ENCODE measurements at places on chromosomes 4 and X.

GRCh38 chr4:148447681-148448080 is 5.5 kb upstream of the NR3C2 start:
- peak; percentile 65 for DNase-seq

- no peak for DNase-seq
Measured at GRCh38 chr4:7777871-7778509, 161.7 kb downstream of the AFAP1 start.

GRCh38 chrX:121160987-121161386 is 113.6 kb downstream of the GLUD2 start:
- no peak for DNase-seq

GRCh38 chrX:147958291-147958690 is 22.8 kb upstream of the FMR1NB start:
- DNase-seq, result no peak

GRCh38 chrX:12446342-12447075 is 308.2 kb downstream of the FRMPD4 start:
- DNase-seq, result no peak

DNA sequence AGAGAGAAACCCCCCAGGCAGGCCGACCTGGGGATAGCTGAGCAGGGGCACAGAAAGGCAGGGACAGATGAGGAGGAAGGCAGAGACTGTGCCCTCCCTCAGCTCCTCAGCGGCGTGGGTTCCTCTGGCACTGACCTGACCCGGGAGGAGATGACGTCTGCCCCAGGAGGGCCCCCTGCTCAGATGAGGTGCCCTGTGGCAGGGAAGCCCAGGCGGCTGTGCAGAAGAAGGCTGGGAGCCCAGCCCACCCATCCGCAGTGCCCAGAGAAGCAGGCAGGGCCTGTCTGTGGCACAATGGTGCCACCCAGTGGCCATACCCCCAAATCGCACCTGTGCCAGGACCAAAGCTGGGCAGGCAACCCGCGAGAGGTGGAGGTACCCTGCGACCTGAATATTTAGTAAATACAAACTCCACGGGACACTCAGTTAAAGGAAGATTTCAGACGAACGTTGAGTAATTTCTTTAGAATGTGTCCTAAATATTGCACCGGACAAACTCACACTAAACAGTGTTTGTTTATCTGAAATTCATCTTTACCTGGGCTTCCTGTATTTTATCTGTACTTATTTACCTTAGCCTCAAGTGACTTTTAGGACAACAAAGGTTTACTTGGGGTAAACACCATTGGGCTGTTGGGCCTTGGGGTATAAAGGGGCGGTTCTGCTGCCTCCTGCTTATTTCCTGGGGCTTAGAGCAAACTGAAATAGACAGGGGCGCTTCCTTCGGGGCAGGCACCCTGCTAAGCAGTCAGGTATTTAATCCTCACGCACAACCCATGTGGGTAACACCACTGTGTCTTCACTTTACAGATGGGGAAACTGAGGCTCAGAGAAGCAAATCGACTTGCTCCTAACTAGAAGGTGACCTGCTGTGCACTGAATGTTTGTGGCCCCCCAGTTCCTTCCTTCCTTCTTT is 46.5 kb upstream of the HMX1 start:
- DNase-seq, result no peak

- DNase-seq, result no peak
Measured at GRCh38 chr4:41331224-41331623, 74.5 kb downstream of the UCHL1 start.

DNA sequence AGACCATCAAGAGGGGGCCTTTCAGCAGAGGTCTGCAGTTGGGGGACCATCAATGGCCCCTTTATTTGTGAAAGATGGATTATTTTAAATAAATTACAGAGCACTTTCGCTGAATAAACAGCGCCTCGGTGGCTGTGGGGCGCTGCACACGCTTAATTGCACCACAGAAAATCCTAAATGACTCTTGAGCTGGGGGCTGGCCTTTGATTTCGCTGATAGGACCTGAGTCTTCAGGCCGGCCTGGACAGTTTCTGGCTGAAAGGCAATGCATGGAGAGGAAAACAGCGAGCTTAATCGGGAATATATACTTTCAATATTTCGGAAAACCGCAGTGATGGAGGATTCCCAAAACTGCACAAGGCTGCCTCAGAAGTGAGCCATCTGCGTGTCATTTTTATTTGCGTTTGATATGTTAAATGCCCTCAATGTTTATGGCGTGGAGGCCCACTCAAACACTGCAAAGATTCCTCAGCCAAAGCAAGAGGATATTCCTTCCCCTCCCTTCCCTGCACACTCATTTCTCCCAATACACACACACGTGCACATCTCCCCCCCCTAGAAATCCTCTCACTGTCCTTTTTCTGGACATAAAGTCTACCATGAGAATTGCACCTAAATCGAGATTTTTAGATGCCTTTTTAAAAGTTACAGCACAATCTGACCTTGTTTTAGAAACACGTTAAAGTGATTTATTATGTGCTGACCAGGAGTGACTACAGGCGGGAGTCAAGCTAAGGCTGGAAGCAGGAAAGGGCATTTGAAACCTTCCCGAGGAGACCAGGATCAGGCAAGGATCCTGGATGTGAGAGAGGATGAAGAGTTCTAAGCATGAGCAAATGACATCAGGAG is 340.7 kb downstream of the RAB28 start:
- no peak for DNase-seq

- no peak for DNase-seq
Measured at GRCh38 chr4:145613566-145614232, 5.5 kb upstream of the MMAA start.

GRCh38 chr4:154574311-154574710 is 11.5 kb downstream of the FGB start:
- no peak for DNase-seq

GRCh38 chrX:40244980-40245379 is 147.2 kb upstream of the BCOR start:
- no peak for DNase-seq

GRCh38 chrX:132375941-132376340 is 112.9 kb downstream of the MBNL3 start:
- DNase-seq, result no peak

DNA sequence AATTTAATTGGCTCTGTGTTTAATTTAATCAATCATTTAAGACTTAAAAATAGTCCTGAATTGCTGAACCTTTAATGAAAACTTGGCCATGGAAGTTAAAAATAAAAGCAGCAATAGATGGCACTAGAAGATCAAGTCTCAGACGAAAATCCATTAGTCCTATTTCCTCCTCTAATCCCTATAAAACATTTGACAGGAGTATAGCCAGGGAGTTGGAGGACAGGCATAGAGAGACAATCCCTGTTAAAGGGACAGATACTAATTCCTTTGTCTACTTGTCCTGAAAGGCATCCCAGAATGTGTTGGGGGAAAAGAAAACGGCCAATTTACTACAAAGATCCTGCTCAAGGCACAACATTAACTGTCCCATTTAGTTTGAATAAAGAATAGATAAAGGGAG is 276.3 kb upstream of the TACR3 start:
- DNase-seq, result no peak

DNA sequence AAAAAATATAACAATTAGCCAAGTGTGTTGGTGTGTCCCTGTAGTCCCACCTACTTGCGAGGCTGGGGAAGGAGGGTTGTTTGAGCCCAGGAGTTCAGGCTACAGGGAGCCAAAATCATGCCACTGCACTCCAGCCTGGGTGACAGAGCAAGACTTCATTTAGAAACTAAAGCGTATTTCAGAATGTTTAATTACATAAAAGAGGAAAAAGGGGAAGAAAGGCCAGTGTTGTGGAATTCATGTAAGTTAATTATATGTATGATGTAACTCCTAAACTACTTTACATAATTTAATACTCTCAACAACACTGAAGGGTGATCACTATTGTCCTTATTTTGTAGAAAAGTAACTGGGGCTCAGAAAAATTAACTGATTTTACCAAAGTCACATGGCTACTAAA is 67.2 kb upstream of the HOPX start:
- no peak for DNase-seq

DNA sequence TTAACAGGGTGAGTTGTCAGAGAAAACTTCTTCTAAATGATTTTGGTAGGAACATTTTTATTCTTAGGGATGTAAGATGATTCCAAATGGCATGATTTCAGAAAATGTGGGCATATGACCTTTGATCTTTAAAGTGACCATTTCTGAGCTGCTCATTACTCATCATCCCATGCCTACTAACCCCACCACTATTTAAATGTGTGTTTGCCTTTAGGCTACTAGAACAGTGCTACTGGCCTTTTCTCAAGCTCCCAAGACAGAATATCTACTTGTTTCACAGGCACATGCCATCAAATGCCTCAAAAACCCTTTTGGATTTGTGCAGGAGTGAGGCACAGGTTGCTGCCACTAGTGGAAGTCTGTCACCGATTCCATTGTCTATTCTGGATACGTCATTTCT is 428.2 kb downstream of the ADAM29 start:
- DNase-seq, result no peak

- peak; percentile 14 for DNase-seq
Measured at GRCh38 chrX:17590892-17591740, 146.2 kb upstream of the SCML1 start.

DNA sequence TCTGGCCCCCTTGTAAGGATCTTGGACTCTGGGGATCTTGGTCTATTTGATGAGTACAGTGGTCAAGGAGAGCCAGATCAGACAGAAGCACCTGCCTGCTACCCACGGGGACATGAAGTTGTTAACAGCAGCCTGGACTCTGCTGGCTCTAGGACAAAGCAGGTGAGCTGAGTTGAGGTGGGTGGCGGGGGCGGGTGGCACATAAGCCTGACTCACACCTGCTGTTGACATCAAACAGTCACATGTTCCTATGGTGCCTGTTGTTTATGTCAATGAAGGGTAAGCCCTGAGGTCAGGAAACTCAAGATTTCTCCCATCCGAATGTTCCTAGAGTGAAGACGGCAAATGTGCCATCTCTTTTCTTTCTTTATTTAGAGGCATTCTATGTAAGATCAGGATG is 50.1 kb upstream of the CLNK start:
- DNase-seq, result no peak

- no peak for DNase-seq
Measured at GRCh38 chr4:94957030-94957429, 199.3 kb downstream of the BMPR1B start.

- DNase-seq, result no peak
Measured at GRCh38 chrX:14873676-14874049, 442 bp downstream of the MOSPD2 start.

GRCh38 chr4:125280892-125281403 is 33.8 kb upstream of the FAT4 start:
- DNase-seq, result no peak

DNA sequence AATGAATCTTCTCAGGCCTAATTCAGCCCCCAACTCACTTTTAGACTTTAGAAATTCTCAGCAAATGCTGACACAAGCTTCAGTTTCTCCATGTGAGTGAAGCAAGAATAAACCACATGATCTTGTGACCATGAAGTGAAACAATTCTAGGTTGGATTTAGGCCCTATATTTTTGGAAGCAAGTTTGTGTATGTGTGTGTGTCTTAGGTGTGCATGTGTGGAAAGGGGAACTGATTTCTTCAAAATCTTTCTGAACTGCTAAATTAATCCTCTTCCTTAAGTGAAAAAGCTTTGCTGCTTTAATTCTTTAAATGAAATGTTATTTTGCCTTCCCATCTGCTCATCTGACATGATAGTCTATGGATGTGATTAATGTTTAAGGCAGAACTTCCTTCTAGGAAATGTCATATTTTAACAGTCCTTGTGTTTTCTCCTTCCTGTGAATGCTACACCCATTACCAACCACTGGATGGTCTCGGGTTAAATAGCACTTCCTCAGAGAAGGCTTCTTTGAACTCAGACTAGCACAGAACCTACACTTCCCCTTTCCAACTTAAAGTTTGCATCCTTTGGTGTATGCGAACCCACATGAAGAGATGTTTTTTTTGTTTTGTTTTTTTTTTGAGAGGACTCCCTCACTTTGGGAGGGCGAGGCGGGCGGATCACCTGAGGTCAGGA is 1.2 kb upstream of the TMEM144 start:
- DNase-seq, result peak; percentile 4

- DNase-seq, result no peak
Measured at GRCh38 chr4:56226579-56226978, 160.7 kb downstream of the AASDH start.

DNA sequence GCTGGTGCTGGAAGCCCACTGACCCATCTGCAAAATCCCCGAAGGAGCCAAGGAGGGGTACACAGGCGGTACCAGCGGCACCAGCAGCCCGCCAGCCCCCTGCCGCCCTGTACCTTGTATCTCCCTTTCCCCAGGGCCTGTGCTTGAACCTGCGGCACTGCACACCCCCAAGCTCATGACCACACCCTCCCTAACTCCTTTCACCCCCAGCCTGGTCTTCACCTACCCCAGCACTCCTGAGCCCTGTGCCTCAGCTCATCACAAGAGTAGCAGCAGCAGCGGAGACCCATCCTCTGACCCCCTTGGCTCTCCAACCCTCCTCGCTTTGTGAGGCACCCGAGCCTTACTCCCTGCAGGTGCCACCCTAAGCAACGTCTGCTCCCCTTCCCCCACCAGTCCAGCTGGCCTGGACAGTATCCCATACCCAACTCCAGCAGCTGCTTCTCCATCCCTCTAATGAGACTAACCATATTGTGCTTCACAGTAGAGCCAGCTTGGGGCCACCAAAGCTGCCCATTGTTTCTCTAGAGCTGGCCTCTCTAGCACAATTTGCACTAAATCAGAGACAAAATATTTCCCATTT is 94.9 kb downstream of the LARP1B start:
- no peak for DNase-seq

DNA sequence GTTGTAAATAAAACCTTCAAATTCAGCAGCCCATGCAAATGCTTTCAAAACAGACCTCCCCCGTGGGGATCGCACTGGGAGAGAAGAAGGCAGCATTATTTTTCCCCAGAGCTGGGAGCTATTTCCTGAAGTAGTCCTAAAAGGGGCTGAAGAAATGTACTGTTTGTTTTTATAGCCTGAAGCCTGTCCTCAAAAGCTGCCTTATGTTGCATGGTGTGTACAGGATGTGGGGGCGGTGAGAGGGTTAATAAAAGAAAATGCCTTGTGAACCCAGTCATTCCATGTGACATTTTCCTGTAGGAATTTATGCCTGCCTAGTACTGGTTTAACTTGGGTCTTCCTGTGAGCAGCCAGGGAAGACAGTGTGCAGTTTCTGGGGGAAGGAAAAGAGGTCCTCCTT is 144.1 kb downstream of the SOWAHB start:
- no peak for DNase-seq

- DNase-seq, result peak; percentile 0
Measured at GRCh38 chrX:21374994-21375707, 933 bp downstream of the CNKSR2 start.

- no peak for DNase-seq
Measured at GRCh38 chr4:80694171-80694570, 336.3 kb upstream of the BMP3 start.

GRCh38 chr4:148015058-148015457 is 283.2 kb downstream of the ARHGAP10 start:
- no peak for DNase-seq
